Left ventricle myocardium superior (tissue), 1 donor: ENCODE measurements at places on chromosomes 3 and 15. TPM values are rescaled to one million over a fixed set of nuclear protein-coding genes. Genes with fewer than 3 reads are reported as not detected.
A peak's percentile ranks its signal among the peaks of the same experiment; 100 is the strongest.

Gene NAALADL2
- 3.1 TPM for total RNA-seq

Gene CAV3
- total RNA-seq = 28.2 TPM

DNA sequence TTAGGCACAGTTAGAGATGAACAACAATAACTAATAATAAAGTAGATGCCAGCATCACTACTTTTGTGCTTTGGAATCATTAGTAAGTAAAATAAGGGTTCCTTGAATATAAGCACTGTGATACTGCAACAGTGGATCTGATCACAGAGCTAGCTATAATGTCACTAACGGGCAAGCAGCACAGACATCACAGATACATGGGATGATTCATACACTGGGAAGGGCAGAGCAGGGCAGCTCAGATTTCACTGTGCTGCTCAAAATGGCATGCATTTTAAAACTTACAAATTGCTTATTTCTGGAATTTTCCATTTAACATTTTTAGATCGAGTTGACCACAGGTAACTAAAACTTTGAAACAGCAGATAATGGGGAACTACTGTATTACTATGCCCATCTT, 476.6 kb downstream of the FHIT start:
- no peak for DNase-seq

DNA sequence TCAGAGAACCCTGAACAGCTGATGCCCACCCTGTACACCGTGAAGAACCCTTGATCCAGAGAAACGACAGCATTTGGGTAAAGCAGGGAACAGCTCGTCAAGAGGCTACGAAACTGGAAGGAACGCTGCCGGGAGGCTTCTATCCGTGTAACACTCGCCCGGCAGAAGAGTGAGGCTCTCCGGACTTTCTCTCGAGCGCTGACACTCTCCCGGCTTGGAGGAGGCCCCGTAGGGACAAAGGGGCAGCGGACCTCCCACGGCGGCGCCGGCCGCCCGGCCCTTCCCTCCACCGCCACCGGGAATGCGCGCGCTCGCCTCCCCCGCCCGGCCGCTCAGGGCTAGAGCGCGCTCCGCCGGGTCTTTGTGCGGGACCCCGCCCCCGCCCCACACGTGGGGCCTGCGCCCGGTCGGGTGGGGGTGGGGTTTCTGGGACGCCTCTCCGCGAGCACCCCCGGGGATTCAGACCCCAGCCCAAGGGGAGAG, 1.7 kb downstream of the HYAL2 start:
- DNase-seq = peak; percentile 90

- DNase-seq = no peak
These were observed 132.3 kb upstream of the ANKRD28 start for GRCh38 chr3:15929944-15930571.
